ENCODE measurements at places on chromosomes 4 and X.

- H3K27ac ChIP-seq, result no peak overlapping the region
- H3K4me1 ChIP-seq, result peaks cover 4% of the 10 kb centered on the region
- peaks cover 22% of the 10 kb centered on the region for H3K36me3 ChIP-seq
- no peaks in the 10 kb centered on the region for H3K27me3 ChIP-seq
- no peak for DNase-seq
Measured at GRCh38 chrX:71241301-71241700, 12.6 kb downstream of the ZMYM3 start.

GRCh38 chr4:144565527-144566195, 80.3 kb upstream of the HHIP start:
- DNase-seq, result no peak
- no peak overlapping the region for H3K27ac ChIP-seq
- no peaks in the 10 kb centered on the region for H3K36me3 ChIP-seq

GRCh38 chrX:137033774-137034507, at the start of gene GPR101:
TSS of gene GPR101 (minus strand) at chrX:137033995. CDS start at chrX:137031674, 2,321 bp downstream.
- H3K27me3 ChIP-seq, result peaks cover 52% of the 10 kb centered on the region
- no peak for DNase-seq
- H3K4me3 ChIP-seq, result no peak within 1 kb of the TSS
- H3K27ac ChIP-seq, result no peak within 1 kb of the TSS
- no peaks in the 10 kb centered on the region for H3K36me3 ChIP-seq

DNA sequence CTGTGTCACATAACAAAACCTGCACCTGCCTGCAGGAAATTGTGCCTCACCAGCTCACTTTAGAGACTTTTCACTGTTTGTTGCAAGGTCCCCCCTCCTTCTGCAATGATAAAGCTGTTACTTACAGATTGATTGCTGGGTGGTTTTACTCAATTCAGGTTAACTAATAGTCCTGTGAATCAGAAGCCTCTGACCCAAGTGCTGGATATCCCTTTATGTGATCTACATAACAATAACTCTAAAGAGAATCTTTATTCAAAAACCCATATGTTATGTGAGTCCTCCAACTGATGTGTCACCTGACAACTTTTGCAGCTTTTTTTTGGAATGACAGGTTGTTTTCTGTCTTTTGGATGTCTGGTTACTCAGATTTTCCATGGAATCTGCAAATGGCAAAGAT, 2323.6 kb upstream of the TENM3 start:
- H3K4me1 ChIP-seq, result no peaks in the 10 kb centered on the region
- no peak overlapping the region for H3K4me3 ChIP-seq
- H3K36me3 ChIP-seq, result peaks cover 2% of the 10 kb centered on the region

DNA sequence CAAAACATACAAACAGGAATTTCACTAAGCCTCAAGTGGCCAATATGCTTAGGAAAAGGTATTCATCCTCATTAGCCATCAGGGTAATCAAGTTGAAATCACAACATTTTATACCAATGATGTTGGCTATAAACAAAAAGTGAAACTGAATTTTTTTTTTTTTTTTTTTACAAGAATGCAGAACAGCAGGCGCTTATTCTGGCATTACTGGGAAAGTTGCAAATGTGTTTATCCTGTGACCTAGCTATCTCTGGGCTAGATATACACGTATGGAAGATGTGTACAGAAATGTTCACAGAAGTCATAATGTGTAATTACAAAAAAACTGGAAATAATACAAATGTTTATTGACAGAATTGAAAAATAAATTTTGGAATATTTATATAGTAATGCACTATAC, 1430.4 kb upstream of the TENM3 start:
- H3K36me3 ChIP-seq, result no peaks in the 10 kb centered on the region
- no peak overlapping the region for H3K4me3 ChIP-seq
- no peak overlapping the region for H3K27ac ChIP-seq
- no peaks in the 10 kb centered on the region for H3K27me3 ChIP-seq
- no peak for DNase-seq
- no peaks in the 10 kb centered on the region for H3K4me1 ChIP-seq

All from activated naive CD8-positive, alpha-beta T cell treated with anti-CD3 and anti-CD28 coated beads, Interleukin-2, amount 50 U/mL, for 24 hours (primary cell).